ENCODE measurements at places on chromosomes 13 and 19.

DNA sequence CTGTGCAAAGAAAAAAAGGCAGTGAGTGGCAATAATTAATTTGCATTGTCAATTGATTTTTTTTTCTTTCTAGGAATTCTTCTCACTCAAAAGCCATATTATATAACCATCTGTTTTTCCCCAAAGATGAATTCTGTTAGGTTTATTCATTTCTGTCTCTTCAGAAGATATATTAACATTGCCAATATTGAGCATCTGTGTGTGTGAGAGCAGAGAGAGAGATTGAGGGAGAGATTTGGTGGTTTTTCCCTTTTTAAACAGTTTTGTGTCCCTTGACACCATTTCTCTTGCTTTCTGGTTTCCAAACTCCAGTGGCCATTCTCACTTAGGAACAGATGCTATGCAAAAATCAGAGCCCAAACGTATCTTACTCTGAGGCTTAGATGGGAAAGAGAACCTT is 112.5 kb downstream of the LACC1 start:
- no peak for DNase-seq

DNA sequence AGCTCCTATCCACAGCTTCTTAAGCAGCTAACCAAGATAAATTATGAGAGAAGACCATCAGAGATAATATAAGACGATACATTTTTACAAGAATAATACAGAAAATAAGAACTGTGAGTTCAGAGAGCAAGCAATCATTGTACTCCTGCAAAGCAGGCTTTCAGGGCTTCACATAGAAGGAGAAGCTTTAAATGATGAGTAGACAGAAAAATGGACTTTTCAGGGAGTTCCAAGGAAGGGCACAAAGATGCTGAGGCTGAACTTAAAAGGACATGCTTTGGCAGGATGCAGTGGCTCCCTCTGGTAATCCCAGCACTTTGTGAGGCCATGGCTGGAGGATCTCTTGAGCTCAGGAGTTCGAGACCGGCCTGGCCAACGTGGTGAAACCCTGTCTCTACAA is 159.5 kb downstream of the POU4F1 start:
- no peak for DNase-seq

GRCh38 chr19:15263361-15263985 is 31.2 kb upstream of the EPHX3 start:
- DNase-seq: no peak

- DNase-seq: no peak
These were observed 9.6 kb upstream of the NFIC start for GRCh38 chr19:3356805-3357204.

Data from spinal cord (tissue), 10 donors.